ENCODE measurements at places on chromosomes 16 and 17.

DNA sequence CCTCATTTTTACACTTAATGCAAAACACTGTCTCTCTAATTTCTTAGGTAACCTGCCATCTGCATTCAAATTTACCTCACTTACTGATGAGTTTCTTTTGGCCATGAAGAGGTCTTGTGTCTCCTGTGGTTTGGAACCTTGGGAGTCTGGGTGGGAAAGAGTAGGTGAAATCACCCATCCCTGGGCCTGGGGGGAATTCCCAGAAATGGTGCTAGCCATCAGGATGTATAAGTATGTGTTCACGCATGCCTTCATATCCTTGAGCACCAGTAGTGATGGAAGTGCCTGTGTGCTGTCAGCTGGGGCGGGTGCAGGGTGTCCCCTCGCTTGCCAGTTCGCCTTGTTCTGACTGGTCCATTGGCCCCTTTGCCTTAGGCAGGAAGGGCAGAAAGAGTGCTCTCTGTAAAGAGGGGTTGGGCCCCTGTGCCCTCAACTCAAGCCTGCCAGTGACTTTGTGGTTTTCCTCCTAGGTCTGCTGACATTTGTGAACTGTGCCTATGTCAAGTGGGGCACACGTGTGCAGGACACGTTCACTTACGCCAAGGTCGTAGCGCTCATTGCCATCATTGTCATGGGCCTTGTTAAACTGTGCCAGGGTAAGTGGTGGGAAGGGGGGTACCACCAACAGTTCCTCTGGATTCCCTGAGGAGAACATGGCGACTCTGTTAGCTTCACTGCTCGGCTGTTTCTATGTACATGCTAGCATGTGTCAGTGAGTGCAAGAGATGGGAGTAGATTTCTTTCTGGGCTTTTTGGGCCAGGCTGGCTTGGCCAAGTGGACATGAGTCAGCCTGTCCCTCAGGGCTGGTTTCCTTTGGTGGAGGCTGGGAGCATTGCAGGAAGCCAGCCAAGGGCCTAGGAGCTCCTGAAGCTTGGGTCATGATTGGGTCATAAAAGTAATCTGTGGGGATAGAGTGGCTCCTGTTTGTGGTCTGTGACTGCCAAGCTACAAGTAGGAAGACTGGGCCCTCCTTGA is 23.2 kb downstream of the SLC7A6OS start:
- DNase-seq: no peak

GRCh38 chr17:68290268-68290954 is 516 bp downstream of the SLC16A6 start:
- no peak for DNase-seq

- no peak for DNase-seq
Observed at GRCh38 chr16:73066331-73066926, 18.5 kb upstream of the ZFHX3 start.

DNA sequence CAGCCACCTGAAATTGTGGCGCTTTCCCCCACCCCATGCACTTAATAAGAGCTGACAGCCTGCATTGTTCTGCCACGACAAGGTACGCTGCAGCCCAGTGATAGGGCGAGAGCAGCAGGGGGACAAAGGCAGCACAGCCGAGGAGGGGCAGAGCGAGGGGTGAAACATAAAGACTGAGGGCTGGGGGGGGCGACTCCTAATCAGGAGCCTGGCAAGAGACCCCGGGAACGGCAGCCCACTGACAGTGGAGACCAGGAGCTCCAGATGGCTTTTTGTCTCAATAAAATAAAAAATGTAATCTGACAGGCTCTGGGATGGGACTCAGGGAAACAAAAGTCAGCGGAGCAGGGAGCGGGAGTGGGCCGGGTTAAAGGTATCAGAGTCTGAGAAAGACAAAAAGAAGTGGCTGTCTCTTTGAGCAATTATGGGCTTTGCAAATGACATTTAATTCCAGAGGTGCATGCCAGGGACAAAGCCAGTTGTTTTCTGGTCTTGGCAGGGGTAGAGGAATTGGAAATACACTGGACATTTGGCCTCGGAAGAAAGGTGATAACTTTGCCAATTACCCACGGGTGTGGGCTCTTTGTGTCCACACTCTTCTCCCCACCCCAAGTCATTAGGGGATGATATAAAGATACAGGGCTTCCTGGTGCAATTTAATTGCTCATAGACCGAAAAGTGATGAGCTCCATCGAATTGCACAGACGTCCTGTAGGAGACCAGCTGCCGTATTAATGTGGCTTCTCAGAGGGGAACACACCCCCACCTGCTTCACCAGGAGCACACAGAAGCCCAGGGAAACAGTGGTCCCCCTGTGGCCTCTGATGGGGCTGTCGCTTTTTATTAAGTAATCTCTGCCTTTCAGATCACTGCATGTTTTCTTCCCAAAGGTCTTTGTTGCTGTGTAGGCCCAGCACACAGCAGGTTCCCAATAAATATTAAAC is 17.6 kb upstream of the CCDC182 start:
- DNase-seq: no peak

DNA sequence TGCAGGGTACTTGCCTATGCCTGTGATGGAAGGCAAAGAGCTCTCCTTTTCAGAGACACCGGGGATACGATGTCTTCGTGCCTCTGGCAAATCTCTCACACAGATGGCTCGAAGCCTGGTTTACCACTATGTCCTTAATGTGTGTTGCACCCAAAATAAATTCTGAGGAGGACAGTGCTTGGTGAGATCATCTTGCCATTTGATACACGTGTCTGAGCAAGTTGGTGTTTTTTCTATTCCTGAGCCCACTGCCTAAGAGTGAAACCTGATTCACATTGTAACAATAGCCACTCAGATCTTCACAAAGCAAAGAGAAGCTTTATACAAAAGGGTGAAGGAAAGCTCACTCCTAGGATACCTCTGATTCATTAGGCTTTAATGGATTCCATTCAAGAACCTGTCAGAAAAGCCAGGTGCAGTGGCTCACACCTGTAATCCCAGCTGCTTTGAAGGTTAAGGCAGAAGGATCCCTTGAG is 33.1 kb upstream of the AKAP1 start:
- no peak for DNase-seq

DNA sequence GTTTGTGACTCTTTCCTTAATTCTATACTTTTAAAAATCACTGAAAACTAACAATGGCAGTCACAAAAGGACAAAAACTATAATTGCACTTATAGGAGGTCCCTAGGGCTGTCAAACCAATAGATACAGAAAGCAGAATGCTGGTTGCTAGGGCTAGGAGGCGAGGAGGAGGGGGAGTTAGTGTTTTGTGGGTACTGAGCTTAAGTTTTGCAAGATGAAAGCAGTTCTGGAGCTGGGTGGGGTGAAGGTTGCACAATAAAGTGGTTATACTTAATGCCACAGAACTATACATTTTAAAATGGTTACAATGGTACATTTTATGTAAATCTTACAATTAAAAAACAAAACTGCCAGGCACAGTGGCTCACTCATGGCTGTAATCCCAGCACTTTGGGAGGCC is 27.3 kb downstream of the NUBP1 start:
- no peak for DNase-seq

GRCh38 chr16:81583893-81584631 is 139.5 kb downstream of the CMIP start:
- DNase-seq: no peak

GRCh38 chr17:40075201-40075941 is 12.6 kb downstream of the THRA start:
- no peak for DNase-seq

GRCh38 chr17:27445971-27446370 is 10.3 kb upstream of the KSR1 start:
- no peak for DNase-seq

GRCh38 chr17:81482673-81483072 is 29.9 kb downstream of the ACTG1 start:
- no peak for DNase-seq

- no peak for DNase-seq
Observed at GRCh38 chr16:26705346-26705745, 361.4 kb upstream of the C16orf82 start.

- no peak for DNase-seq
Observed at GRCh38 chr16:77890075-77890474, 101.7 kb downstream of the VAT1L start.

DNA sequence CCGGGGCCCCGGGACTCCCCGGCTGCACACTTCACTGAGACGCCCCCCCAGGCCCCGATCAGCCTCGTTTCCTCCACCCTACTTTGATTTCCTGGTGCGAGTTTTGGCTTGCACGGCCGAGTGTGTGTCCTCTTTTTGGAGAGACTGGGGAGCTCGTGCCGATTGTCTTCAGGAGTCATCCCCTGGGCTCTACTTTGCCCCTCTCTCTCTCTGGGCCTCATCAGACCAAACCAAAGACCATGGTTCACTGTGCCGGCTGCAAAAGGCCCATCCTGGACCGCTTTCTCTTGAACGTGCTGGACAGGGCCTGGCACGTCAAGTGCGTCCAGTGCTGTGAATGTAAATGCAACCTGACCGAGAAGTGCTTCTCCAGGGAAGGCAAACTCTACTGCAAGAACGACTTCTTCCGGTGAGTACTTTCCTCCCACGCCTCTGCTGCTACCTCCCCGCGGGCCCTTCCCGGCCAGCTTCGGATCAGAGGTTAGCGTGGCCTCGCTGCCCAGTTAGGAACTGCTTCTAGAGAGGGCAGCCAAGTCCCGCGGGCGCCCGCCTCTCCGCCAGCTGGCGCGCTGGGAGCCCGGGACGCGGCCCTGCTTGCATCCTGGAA is 787 bp downstream of the LHX1 start:
- no peak for DNase-seq

GRCh38 chr17:50110591-50111349 is 15.6 kb downstream of the PDK2 start:
- DNase-seq: no peak

GRCh38 chr16:67518676-67519075 is 10.0 kb upstream of the RIPOR1 start:
- DNase-seq: no peak

DNA sequence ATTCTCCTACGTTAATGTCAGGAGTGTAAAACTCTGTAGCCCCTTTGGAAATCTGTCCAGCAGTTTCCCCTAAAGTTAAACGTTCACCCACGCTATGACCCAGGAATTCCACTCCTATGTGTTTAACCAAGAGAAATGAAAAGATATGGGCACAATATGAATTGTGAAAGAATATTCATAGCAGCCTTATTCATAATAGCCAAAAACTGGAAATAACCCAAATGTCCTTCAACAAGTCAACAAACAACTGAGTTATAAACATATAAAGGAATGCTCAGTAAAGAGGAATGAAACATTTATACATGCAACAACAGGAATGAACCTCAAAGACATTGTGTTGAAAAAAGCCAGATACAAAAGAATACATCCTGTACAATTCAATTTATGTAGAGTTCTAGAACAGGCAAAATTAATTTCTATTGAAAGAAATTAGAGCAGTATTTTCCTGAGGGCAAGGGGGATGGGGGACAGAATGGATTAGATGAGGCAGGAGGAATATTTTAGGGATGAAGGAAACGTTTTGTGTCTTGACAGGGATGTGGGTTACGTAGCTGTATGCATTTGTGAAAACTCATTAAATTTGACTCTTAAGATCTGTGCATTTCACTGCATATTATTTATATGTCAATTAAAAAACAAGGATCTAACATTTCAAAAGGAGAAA is 286.7 kb upstream of the CDH5 start:
- no peak for DNase-seq

DNA sequence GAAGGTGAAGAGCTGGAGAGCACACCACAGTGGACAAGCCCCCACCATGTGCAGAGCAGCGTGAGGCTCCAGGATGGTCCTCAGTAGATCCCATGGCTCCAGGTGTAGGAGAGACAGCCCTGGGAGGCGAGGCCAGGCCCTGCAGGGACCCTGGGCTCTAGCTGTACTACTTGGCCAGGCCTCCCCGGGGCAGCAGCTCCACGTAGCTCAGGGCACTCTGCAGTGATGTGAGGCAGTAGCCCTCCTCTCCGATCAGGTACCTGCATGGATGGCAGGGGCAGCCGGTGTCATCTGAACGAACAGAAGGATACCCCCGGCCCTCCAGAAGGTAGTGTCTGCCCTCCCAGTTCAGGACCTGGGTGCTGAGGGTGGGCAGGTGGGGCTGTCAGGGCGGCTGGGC is 6.2 kb upstream of the SPATA2L start:
- no peak for DNase-seq

DNA sequence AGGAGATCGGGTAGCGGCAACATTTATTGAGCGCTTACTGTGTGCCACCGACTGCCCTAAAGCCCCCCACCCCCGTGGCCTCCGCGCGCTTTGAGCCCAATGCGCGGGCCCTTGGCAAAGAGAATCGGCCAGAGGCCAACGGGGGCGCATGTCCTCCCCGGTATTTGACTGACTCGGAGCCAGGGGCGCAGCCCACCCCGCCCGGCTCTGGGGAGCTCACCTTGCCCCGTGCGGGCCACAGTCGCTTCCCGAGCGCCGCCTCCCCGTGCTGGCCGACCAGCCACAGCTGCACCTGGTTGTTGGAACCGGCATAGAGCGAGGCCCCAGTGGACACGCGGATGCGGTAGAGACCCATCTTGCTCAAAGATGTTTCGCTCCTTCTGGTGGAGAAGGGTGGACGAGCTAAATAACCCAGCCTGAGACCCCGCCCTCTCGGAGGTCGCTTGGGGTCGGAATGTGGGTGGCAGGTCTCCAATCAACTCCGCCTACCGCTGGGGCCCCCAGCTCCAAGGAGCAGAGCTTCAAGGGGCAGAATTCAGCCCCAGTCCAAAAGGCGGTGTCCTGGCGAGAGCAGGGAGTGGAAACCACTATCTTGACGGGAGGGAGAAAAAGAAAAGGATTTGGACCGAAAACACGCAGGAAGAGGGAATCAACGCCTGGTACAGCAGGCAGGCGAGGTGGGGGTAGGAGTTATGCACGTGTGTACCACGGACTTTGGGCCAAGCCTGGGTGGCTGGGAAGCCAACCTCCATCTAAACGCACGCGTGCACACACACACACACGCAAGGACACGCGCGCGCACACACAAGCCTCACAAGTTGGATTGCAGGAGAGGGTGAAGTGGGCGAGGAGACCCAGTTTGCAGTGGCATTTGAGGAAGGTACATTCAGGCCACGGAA is at the start of gene ALOX15:
TSS of gene ALOX15 (minus strand) at position 382 of the 899 bp plus-strand sequence. CDS start at position 355, 27 bp downstream.
- DNase-seq: no peak

DNA sequence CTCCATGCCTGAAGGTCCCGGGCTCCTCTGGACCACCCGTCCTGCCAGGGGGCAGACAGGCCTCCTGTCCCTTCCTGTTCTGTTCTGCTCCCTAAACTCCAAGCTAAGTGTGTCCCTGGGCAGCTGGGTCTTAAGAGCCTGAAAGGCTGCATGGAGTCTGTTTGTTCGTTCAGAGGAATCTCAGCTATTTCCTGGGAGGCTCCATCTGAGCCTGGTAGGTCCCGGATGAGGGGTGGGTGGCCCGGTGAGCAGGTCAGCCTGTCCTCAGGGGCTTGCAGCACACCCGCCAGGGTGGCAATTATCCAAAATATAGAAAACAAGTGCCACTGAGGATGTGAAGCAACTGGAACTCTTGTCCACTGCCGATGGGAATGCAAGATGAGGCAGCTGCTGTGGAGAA is 12.6 kb downstream of the ACTG1 start:
- no peak for DNase-seq

- DNase-seq: no peak
Observed at GRCh38 chr16:2475413-2476344, 752 bp downstream of the TBC1D24 start.

GRCh38 chr17:31687505-31688126 is 171.4 kb downstream of the COPRS start:
- no peak for DNase-seq

GRCh38 chr17:15909481-15909991 is 35.4 kb upstream of the ADORA2B start:
- no peak for DNase-seq
